ENCODE measurements at places on chromosomes 7 and 10.

- no peak for DNase-seq
These were observed 91.8 kb downstream of the RNLS start for GRCh38 chr10:88491314-88491713.

- DNase-seq, result no peak
These were observed 87.1 kb downstream of the CYP26A1 start for GRCh38 chr10:93160829-93161228.

- DNase-seq, result no peak
These were observed 25.0 kb upstream of the AQP1 start for GRCh38 chr7:30886608-30887011.

DNA sequence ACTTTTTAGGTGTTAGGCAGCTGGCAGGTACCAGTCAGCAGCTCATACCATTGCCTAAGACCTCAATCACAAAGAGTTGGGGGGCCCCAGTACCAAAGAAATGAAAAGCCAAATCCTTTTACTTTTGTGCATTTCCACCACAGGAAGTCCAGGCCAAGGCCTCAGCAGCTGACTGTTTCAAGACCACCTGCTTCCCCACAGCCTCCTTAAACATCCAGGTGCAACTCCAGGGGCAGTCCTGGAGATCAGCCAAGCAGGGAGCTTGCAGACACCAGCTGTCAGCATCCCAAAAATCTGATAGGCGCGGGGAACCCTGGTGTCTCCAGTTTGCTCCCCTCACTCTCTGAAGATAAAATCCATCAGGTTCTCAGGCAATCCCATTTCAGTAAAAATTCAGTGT is 91.5 kb upstream of the EFCAB10 start:
- no peak for DNase-seq

DNA sequence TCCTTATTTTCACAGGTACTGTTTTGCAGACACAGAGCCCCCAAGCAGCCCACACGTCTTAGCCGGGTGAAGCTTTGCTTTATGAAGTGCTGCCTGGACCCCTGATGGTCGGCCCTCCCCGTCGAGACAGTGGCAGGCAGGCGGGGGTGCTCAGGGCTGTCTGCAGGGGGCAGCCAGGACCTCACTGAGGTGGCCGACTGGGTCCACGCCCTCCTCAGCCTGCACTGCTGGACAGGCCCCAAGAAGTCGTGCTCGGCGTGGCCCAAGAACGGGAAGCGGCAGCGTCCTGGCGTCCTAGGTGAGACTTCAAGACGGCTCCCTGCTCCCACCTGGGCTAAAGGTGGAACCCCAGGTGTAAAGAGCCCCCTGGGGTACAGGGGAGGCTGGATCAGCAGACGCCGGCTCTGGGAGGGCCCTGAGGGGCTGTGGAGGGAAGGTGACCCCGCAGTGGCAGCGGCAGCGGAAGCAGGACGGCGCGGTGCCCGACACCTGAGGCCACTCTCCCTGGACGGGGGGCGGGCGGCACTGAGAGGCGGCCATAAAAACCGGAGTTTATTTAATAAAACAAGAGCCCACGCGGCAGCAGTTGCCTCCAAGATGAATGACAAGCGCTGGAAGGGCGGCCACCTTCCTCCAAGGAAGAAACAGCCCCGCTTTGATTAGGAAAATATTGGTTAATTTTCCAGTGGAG is 179.4 kb downstream of the ELFN1 start:
- DNase-seq, result no peak

- DNase-seq, result no peak
These were observed 32.8 kb upstream of the DGKI start for GRCh38 chr7:137879357-137880158.

- no peak for DNase-seq
These were observed 186.5 kb downstream of the ADK start for GRCh38 chr10:74337330-74338016.

GRCh38 chr7:38107486-38107893 is 70.6 kb upstream of the STARD3NL start:
- DNase-seq, result peak; percentile 48

- DNase-seq, result no peak
These were observed 170.2 kb downstream of the SKAP2 start for GRCh38 chr7:26694141-26694540.

Data from activated CD4-positive, alpha-beta T cell treated with anti-CD3 and anti-CD28 coated beads for 4 hours (primary cell).